Activated CD4-positive, alpha-beta T cell treated with anti-CD3 and anti-CD28 coated beads, Interleukin-2, Interleukin-4, amounts not matched to agents 100 ng/mL and 50 ng/mL, durations not matched to agents 16 hours and 8 hours (primary cell): ENCODE measurements at places on chromosomes 13 and 19.

DNA sequence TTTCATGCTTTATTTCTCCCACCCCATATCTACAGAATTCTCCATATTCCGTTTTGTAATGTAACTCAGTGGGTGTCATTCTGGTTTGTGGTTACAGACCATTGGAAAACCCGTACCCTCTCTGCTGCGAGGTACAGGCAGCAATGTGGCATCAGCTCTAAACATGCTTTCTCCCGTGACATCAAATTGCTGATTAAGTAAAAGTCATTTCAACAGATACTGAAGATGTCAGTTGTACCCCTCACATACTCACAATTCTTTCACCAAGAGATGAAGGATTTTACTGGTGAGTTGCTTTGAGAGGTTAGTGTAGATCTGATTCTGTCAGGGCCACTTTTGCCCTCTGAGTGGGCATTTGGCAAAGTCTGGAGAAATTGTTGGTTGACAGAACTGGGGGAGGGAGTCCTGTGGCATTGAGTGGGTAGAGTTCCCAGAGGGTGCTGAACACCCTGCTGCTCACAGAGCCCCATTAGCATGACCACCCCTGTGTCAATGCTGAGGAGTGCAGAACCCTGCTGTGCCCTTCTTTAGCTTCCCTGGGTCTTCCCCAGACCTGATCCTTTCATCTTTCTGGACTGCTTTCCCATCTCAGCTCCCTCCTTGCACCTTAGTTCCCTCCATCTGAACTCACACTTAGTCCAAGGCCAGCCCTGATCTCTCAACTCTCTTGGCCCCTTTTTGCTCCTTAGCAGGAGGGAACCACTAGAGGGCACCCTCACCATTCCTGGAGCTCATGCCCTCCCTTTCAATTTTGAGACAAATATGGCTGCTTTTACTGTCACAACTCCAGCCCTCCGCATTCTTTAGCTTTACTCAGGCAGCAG lies 39.9 kb upstream of the CEACAM8 start:
- DNase-seq = peak; percentile 56

DNA sequence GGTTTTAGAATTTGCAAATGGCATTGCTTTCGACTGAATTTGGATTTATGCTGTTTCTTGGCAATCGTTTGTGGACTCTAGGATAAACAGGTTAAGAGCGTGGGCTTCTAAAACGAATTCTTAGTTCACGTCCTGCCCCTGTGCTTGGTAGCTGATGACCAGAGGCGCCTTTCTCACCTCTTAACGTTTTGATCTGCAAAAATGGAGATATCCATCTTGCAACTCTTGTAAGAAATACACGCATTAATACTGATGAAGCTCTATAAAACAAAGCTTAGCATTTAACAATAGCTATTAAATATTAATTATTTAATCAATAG lies 580 bp upstream of the KATNAL1 start:
- DNase-seq = no peak

- DNase-seq = no peak
Measured at GRCh38 chr13:91813253-91813652, 414.8 kb downstream of the GPC5 start.

GRCh38 chr19:35871611-35872010 lies 3.2 kb downstream of the APLP1 start:
- no peak for DNase-seq

- DNase-seq = peak; percentile 82
Measured at GRCh38 chr19:48970923-48971395, 5.8 kb downstream of the FTL start.

GRCh38 chr13:47976325-47976724 lies 24.7 kb downstream of the SUCLA2 start:
- no peak for DNase-seq

DNA sequence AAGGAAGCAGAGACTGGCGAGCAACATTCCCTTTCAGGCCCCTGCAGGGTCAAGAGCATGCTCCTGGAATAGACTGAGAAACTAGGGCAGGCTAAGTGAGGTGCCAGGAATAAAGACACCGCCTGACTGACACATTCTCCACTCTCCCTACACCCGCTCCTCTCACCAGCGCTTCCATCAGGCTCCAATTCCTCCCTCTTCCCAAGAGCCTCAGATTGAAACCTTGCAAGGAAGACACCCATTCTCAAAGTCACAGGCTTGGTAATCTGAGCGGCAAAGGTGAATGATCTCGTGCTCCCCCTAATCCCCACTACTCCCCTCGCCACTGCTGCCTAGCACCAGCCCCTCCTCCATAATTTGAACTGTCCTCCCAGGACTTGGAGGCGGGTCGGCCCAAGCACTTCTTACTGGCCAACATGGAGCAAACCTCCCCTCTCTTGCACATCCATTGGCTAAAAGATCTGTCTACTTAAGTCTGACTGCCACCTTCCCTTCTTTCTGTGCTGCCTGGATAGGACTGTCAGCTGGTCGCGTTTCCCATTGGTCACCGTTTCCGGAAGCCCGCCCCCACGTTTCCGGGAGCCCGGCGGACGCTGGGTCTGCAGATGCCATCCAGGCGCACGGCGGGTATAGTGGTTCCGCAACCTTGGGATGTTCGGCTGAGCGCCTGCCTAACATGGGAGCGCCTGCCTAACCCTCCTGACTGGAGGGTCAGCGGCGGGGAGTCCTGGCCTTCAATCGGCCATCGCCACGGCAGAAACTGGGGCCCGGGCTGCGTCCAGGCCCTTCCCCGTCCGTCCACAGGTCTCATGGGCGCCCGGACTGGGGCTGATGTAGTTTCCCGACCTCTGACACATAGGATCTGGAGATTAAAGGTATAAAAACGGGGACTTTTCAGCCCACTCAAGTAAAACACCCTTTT lies 33.6 kb downstream of the ZNF383 start:
- peak; percentile 39 for DNase-seq

GRCh38 chr19:49593233-49594113 lies 2.5 kb downstream of the PRR12 start:
- peak; percentile 97 for DNase-seq

DNA sequence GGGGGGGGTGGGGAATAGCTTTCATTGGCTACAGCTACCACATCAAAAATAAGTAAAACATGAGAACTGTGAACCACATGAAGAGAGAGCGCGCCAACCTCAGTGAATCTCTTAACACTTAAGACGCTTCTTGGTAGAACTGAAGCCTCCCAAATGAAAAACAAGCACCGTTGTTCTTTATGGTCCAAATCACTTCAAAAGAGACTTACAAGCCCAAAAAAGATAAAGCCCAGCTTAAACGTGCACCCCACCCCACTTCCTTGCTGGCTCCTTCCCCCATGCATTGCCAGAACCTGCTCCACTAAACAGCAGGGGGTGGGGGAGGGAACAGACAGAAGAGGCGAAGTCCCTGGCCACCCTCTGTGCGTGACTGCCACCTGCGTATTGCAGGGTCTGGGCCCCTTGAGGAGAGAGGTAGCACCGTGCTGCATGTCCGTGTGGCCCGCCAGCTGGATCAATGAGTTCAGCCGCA lies 479.1 kb downstream of the FOXO1 start:
- peak; percentile 39 for DNase-seq

- no peak for DNase-seq
Measured at GRCh38 chr19:28426730-28427225, 786.2 kb downstream of the UQCRFS1 start.

GRCh38 chr19:58098682-58098998 lies 609 bp upstream of the ZSCAN18 start:
- no peak for DNase-seq
